ENCODE measurements at places on chromosomes 11 and 22.

GRCh38 chr22:30906946-30907345 is 61.6 kb downstream of the MORC2 start:
- DNase-seq = no peak

DNA sequence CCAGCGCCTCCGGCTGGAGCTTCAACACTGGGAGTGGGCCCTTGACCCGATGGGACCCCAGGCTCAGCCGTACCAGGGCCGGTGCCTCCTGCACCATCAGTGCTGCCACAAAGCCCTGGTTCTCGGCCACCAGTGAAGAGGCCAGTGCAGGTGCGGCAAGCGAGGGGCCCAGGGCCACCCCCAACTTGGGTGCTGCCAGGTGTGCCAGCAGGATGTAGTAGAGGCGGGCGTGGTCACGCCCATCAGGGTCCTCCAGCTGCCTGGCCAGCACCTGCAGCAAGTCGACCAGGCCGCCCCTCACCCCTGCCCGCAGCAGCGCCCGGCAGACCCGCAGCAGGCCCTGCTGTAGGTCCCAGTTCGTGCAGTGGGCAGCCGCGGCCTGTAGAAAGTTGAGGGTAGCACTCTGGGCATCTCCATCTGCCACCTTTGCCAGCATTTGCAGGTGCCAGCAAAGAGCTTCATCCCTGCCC is 2.3 kb downstream of the AP5B1 start:
- no peak for DNase-seq

GRCh38 chr11:117221775-117222517 is 9.9 kb downstream of the PCSK7 start:
- no peak for DNase-seq

DNA sequence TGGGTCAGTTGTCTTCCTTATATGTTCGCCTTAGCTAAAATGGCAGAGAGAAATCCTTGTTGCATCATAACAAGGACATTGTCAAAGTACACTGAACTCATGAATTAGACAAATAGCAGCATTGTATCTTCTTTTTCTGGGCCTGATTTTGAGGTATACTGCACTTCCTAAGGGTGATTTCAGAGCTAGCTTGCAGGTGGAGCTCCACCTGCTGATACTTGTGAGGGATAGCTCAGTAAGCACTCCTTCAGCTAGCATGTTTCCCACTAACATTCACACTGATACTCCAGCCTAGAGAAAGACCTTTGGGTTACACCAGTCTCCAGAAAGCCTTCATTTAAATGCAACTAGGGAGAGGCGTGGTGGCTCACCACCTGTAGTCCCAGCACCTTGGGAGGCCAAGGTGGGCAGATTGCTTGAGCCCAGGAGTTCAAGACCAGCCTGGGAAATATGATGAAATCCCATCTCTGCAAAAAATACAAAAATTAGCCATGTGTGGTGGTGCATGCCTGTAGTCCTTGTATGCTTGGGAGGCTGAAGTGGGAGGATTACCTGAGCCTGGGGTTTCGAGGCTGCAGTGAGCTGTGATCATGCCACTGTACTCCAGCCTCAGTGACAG is 29.8 kb downstream of the JAM3 start:
- DNase-seq = no peak

- DNase-seq = no peak
Measured at GRCh38 chr11:130464291-130464812, 15.9 kb downstream of the ADAMTS15 start.

DNA sequence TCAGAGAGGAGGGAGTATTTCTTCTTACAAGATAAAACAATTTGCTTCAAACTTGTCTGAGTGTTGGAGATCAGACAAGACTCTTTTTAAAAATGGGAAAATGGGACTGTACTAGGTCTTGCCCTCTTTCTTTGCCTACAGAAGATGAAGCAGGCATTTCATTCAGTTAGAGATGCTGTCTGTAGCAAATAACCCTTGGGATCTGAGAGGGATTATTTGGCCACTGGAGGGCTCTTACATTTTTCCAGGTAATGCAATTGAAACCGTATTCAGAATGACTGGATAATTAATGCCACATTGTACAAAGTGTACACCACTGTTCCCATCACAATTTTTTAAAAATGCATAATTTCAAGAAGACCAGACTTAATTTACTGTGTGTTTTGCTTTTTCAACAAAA is 258.5 kb upstream of the KIRREL3 start:
- no peak for DNase-seq

GRCh38 chr22:47257566-47257965 is 495.1 kb downstream of the TBC1D22A start:
- no peak for DNase-seq

GRCh38 chr11:47907499-47907898 is 59.3 kb upstream of the NUP160 start:
- no peak for DNase-seq

DNA sequence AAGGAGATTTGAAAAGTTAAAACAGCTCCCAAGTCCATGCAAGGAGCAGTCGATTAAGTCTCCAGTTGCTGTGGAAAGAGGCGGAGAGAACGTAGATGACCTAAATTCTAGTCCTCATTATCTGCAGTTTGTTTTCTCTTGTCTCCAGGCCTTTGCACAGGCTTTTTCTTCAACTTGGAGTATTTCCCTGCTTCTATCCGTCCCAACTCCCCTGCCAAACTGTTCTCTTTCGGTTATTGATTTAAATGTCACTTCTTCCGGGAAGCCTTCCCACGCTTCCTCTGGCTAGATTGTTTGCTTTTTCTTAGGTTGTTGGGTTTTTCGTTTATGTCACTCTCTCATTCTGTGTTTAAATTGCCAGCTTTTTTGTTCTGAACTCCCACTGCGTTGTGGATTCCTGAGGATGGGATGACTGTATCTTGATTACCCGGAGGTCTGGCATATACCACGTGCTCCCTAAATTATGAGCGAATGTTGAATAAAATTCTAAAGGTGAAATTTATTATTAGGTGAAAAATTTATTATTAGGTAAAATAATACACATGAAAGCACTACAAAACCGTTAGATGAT is 463 bp downstream of the TMEM126B start:
- DNase-seq = no peak

- no peak for DNase-seq
Measured at GRCh38 chr11:15336021-15336420, 221.3 kb downstream of the INSC start.

GRCh38 chr11:103529181-103529684 is 420.0 kb downstream of the DYNC2H1 start:
- no peak for DNase-seq

DNA sequence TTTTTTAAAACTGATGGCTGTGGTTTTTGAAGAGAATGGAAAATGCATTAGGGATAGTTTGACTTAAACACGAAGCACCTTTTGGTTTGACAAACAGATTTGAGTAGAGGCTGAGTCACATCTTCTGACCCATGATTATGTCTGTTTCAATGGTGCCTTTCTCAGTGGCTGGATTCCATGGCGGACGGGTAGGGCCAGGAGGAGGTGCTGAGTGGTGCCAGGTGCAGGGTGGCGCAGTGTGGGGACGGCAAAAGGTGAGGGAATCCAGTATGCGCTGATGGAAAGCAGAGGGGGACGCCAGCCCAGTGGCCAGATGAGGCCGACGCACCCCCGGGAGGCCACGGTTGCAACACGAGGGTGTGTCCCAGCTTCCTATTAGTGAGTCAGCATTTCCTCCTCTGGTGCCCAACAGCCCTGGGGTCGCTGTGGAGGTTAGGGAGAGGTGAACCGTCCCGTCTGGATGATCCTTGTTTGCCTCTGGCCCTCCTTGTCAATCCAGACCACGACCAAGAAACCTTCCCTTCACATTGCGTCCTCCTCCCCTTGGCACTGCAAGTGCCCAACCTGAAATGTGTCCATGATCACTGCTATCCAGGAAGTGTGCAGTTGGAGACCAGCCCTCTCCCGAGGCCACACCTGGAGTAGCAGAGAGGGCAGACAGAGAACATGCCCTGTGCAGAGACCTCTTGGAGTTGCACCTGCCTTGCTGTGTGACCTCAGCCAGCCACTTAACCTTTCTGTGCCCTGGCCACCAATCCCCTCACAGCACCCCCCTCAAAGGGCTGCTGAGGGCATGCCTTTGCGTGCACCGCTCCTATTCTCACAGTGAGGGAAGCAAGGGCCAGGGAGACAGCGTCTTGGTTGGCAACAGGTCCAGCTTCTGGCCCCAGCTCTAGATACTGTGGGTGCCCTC is 32.5 kb upstream of the ATXN10 start:
- no peak for DNase-seq

DNA sequence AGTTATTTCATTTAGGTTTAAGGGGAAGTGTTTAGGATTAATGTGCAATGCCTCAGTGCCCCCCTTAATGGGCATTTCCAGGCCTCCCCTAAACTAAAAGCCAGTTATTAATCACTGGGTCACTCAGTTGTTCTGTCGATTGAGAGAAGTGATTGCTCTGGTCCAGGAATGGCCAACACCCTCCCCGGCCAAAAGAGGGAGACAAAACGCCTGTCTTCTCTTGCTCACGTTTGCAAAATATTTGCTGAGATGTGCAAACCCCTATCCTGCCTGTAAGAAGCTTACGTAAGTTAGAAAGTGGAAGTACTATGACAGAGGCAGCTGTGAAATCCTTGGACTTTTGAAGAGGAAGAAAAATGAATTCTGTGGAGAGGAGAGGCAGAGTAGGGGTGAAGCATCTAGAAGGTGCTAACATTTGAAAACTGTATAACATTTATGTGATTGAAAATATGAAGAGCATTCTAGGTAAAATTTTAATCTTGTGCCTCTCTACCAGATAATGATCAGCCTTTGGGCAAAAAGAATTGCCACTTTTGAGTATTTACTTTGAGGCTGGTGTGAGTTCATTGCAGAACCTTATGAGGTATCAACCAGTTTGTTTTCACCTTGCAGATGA is 37.7 kb downstream of the NTM start:
- no peak for DNase-seq

- DNase-seq = no peak
Measured at GRCh38 chr11:10522276-10522675, 18.7 kb downstream of the RNF141 start.
